Activated CD8-positive, alpha-beta T cell treated with anti-CD3 and anti-CD28 coated beads, Interleukin-2, amount 10 ng/mL, durations not matched to agents 7 days and 5 days (primary cell): ENCODE measurements at places on chromosomes 12 and 14.

DNA sequence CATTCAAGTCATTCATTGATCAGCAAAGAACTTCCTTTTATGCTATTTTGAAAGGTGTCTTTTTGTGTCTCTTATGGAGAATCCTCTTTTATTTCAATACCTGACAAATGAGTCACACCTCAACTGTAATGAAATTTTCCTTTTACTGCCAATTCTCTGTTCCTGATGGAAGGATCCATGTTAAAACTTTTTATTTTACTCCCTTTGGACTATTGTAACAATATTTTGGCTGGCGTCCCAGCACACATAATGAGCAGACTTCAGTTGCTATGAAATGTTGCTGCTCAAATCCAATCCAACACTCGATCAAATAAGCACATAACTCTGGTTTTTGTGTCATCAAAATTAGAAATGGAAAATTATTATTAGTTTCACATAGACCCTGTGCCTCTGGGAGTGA lies 21.9 kb upstream of the SLC15A5 start:
- DNase-seq = no peak

DNA sequence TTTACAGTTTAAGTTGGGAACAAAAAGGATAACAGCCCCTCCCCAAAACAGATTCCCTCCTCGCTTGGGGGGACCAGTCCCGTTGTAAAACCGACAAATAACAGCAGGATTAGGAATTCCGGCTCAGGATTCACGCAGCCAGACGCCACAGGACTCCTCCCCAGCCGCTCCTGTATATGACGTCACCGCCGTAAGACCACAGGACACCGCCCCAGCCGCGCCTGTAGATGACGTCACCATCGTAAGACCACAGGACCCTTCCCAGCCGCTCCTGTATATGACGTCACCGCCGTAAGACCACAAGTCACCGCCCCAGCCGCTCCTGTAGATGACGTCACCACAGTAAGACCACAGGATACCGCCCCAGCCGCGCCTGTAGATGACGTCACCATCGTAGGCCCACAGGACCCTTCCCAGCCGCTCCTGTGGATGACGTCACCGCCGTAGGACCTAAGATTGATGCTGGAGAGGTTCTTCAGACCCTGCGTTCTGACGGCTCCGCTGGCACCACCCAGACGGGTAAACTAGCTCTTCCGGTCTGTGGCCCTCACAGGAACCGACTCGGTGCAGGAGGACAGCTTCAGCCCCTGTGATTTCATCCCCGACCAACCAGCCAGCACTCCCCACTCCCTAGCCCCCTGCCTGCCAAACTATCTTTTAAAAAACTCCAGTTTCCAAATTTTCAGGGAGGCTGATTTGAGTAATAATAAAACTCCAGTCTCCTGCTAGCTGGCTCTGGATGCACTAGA lies 43.9 kb upstream of the FBRSL1 start:
- peak; percentile 75 for DNase-seq

DNA sequence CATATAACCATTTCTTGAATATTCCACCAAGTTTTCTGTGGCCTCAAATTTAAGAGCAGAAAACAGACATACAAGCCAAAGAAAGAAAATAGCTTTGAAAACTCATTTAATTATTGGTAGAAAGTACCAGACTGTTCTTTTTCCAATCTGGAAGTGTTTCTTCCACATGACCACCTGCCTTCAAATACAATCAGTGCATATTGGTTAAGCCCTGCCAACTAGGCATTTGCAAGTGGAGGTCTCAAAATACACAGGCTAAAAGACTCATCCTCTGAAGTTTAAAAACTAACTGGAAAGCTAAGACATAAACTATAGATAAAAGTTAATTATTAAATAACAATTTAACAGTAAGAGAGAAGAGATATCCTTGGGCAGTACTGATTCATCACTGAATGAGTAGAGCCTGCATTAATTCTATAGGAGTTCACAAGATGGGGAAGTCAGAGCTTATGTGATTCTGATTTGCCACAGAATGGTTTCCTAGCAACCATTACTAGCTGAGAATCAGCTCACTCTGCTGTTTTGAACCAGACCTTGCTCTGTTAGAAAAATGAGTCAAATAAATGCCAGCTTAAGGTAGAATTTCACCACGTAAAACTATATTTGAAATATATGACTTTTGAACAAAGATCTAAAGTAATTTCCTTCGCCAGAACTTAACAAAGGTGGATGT lies 433.8 kb downstream of the FUT8 start:
- peak; percentile 44 for DNase-seq

- DNase-seq = no peak
Observed at GRCh38 chr12:81953541-81953940, 194.4 kb upstream of the PPFIA2 start.

DNA sequence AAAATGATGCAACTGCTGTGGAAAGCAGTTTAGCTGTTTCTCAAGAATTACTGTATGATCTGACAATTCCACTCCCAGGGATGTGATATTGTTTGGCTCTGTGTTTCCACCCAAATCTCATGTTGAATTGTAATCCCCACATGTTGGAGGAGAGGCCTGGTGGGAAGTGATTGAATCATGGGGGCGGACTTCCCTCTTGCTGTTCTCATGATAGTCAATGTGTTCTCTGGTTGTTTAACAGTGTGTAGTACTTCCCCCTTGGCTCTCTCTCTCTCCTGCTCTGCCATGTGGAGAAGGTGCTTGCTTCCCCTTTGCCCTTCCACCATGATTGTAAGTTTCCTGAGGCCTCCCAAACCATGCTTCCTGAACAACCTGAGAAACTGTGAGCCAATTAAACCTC lies 93.4 kb upstream of the CPM start:
- peak; percentile 8 for DNase-seq

GRCh38 chr14:85175556-85175955 lies 354.4 kb upstream of the FLRT2 start:
- DNase-seq = no peak

DNA sequence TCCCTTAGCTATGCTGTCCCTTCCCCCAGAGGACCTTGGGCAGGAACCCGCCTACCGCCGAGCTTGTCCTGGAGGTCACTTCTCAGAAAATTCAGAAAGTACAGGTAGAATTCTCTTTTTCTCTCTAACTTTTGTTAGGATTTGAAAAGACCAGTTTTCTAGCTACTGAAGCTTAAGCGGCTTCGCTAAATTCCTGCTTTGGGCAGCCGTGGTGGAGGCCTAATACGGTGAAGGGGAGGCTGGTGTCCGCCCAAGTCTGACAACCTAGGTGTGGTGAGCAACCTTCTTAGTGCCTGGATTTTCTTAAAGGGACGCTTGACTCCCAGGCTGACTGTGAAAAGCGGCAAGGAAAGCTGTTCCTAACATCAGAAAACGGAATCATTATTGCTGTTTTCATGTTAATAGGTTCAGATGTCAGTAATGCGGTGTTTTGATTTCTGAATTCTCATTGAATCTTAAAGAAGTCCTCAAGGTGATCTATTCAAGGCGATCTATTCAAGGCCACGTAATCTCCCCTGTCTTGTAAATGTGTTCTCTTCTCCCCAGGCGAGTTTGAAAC lies 835 bp downstream of the FGD4 start:
- no peak for DNase-seq

DNA sequence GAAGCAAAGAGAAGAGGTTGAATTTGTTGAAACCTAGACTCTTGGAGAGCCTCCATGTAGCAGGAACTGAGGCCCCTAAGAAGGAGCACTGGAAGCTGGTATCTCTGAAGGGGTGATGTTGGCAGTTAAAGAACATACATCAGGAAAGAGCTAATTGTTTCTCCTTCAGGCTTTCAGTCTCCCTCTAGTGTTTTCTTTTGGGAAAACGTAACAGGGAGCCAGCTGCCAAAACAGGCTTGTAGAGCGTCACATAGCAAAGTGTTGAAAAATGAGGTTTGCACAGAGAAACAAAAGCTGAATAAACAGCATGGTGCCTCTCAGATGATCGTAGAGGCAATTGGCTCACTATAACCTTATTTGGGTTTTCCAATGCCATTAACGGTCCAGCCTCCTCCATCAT lies 46.9 kb upstream of the CAND1 start:
- no peak for DNase-seq

DNA sequence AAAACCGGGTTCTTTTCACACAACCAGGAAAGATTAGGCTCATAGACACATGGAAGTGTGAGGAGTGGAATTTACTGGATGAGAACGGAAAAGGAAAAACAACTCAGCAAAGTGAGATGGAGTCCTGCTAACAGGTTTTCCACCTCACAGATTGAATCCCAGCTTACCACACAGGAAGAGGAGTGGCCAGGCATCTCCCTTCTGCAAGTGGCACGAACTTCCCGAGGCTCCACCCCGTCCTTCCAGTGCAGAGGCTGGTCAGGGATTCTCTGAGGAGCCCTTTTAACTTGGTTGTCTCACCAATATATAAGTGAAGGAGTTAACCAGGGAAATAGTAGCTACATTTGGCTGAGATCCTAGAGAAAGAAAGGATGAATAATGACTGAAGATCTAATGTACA lies 102.8 kb downstream of the SCAF11 start:
- no peak for DNase-seq

DNA sequence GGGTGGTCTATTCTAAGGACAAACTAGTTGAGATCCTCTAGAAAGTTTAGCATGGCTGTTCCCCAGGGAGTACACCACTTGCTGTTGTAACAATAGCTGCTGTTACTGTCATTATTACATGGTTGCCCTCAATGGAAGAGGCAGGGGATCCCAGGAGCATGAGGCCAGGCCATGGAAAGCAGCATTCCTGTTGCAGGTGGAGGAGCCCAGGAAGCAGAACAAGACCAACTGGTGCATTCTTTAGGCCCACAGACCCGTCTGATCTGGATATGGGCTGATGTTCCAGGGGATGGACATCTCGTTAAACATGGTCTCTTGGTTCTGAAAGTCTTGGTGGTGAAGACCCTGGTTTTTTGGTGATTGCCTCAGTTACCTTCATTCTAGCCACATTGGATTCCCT lies 109.2 kb upstream of the WSCD2 start:
- DNase-seq = no peak

- no peak for DNase-seq
Observed at GRCh38 chr14:80387563-80387981, 176.3 kb upstream of the DIO2 start.

- DNase-seq = no peak
Observed at GRCh38 chr14:90979515-90979914, 80.9 kb downstream of the RPS6KA5 start.

DNA sequence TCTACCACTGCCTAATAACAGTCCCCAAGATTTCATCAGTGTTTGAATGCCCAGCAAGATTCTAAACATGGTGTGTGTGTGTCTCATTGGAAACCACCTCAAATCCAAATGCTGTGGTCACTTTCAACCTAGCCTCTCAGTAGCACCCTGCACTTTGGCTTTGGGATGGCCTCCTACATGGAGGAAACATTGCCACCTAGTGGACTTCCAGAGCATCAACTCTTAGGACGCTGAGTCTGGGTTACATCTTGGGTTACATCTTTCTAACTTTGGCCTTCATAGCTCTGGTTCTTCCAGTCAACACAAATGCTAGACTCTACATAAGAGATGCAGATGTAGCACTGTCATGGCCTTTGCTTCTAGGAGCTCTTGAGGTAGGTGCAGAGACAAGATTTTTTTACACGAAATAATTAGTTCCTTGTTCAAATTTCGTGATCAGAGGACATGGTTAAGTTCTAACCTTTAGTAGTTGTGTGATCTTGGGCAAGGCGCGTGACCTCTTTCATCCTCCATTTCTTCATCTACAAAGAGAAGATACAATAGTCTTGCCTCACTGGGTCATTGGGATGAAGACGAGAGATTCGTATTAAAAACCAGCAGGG lies 113.5 kb upstream of the VASH1 start:
- DNase-seq = peak; percentile 36

DNA sequence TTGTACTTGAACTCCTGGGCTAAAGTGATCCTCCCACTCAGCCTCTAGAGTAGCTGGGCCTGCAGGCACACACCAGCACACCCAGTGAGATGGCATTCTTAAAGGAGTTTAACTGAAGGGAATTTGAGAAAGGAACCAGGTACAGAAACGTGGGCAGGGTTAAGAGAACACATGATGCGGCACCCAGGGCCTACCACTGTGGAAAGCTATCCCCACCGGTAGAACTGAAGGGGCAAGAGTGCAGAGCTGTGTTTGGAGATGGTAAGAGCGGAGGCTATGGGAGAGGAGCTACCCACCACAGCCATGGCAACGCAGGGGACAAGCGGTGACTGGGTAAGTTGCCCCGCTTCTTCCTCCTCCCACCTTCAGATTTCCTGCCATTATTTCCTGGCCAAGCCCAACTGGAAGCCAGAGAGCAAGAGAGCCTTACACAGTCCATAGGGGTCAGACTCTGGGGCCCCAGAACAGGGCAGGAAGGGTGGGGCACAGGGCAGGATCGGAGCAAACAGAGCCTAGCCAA lies 46.5 kb downstream of the SOCS2 start:
- peak; percentile 15 for DNase-seq

DNA sequence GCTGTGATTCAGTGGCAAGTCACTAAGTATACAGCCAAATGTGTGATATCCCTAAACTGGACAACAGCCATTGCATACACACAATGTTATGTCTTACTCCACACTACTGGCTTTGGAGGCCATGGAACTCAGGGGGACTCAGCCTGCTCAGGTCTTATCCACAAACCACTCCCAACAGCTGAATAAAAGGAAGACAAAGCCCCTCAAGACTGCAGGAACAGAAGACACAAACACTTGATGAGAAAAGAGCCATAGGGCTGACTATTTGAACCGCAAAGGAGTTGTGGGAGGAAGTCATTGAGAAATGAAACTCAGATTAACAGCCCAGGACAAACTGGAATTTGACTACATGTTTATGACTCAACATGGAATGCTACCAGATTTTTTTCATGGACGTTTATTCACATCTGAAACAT lies 40.9 kb downstream of the PTGER2 start:
- no peak for DNase-seq

DNA sequence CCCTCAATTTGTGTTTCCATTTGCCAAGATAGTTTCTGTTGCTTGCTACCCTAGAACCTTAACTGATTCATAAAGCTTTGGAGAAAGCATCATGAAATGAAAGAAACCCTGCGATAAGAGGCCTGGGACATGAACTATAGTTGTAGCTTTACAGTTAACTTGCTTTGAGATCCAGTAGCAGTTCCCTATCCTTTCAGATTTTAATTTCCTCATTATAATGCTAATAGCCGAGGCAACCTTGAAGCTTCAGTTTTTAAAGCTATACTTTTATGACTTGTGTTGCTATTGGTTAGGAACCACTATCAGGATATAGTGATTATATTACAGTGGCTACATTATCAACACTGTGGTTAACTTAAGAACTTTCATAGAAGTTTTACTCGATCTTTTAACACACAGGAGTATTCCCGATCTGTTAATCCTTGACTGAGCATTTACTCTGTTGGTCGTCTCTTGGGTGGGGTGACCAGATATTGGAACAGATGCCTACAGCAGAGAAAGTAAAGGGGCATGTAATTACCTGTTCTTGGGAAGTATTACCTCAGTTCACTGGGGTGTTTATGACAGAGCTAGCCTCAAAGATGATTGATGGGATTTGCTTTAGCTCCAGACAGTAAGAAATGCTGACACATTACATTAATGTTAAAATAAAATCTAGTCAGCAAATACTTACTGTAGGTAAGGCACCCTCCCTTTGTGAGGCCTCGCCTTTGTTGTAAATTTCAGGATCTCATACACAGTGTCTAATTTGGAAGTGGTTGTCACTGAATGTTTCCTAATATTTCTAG lies 86.2 kb upstream of the CSRP2 start:
- no peak for DNase-seq
